ENCODE measurements at places on chromosomes 11 and 22.

DNA sequence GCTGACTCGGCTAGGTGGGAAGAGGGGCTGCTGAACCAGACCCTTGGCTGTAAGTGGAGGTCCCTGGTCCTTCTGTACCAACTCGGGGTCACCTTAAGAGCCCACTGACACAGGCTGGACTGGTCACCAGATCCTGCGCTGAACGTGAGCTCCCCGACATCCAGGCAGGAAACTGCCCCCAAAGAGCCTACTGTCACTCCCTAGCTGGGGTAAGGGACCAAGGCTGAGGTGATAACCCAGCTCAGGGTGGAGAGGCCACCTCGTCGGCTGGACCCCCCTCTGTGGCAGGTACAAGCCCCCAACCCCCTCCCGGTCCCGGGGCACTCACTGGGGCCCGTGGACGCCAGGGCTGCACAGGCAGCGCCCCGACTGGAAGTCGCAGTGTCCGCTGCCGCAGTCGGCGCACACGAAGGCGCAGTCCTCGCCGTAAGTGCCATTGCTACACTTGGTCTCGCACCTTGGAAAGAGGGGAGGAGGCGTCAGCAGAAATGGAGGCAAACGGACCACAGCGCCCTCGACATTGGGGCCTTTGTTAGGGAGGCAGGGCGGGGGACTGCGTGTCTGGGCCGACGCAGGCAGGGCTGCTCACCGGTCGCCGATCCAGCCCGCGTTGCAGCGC, 7.4 kb downstream of the SCARF2 start:
- no peak for DNase-seq

DNA sequence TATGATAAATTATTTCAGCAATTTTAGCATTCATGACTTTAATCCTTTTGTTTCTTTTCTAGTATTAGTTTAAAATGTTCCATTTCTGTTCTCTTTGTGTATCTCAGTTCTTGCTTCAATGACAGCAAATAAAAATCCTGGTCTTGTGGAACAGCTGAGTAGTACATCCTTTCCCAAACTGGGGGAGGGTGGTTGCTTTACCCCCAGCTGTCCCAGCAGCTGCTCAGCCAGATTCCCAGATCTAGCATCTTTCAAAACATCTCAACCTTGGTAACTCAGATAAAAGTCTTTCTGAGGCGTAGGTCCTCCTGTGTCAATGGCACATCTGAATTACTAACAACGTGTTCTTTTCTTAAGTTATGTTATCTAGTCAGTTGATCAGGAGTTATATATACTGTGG, 72.2 kb upstream of the GRK2 start:
- DNase-seq = no peak

GRCh38 chr11:131533149-131533548, 162.7 kb downstream of the NTM start:
- DNase-seq = no peak

GRCh38 chr11:43579171-43579918, 101.2 kb upstream of the HSD17B12 start:
- no peak for DNase-seq

GRCh38 chr22:45608763-45609180, 62.9 kb upstream of the ATXN10 start:
- no peak for DNase-seq

- no peak for DNase-seq
Observed at GRCh38 chr11:39236916-39237315, 2222.5 kb downstream of the LRRC4C start.

- DNase-seq = no peak
Observed at GRCh38 chr22:36419177-36419911, 31.6 kb upstream of the MYH9 start.

GRCh38 chr22:31912407-31912743, 32.0 kb upstream of the YWHAH start:
- DNase-seq = no peak

DNA sequence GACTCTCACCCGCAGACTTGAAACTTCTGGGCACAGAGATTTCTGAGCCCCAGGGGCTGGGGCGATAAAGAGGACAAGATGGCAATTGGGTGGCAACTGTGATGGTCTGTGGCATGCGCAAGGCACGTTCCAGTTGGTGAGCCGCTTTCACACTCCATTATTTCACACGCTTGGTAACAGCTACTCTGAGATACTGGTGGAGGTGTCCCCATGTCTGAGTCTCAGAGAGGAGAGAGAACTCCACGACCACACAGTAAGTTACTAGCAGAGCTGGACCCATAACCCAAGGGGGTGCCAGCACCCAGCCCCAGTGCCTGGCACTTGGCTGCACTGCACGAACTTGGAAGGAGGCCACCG, 6.0 kb upstream of the KCNJ4 start:
- no peak for DNase-seq

DNA sequence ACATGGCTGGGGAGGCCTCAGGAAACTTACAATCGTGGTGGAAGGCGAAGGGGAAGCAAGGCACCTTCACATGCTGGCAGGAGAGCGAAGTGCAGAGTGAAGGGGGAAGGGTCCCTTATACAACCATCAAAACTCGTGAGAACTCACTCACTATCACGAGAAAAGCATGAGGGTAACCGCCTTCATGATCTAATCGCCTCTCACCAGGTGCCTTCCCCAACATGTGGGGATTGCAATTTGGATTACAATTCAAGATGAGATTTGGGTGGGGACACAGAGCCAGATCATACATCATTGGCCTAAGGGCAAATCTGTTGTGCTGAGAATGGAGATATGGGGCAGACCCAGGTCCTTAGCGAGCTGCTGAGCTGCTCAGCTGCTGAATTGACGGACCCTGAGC, 13.1 kb downstream of the C1QTNF6 start:
- DNase-seq = no peak

DNA sequence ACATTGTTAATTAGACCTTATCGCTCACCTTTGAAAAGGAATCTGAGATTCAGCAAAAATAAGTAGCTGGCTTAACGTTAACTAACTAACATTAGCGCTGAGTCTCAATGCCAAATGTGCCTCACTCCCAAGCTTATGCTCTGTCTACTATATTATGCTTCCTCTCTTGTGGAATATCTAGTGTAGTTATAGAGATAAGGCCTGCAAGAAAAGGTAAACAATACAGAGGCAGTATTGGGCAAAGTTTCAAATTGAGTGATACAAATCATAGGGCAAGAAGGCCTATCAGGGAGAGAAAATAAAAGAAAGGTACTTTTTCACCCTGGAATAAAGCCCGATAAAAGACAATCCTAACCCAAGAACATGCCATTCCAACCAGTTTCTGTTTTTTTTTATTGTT, 61.6 kb upstream of the SLC17A6 start:
- DNase-seq = no peak

GRCh38 chr22:23877566-23877965, 16.6 kb upstream of the MIF start:
- no peak for DNase-seq

- DNase-seq = no peak
Observed at GRCh38 chr22:38218661-38219622, 17.1 kb downstream of the MAFF start.

- DNase-seq = no peak
Observed at GRCh38 chr11:32153747-32154146, 62.9 kb downstream of the RCN1 start.

GRCh38 chr11:46832511-46833214, 13.4 kb downstream of the CKAP5 start:
- no peak for DNase-seq

DNA sequence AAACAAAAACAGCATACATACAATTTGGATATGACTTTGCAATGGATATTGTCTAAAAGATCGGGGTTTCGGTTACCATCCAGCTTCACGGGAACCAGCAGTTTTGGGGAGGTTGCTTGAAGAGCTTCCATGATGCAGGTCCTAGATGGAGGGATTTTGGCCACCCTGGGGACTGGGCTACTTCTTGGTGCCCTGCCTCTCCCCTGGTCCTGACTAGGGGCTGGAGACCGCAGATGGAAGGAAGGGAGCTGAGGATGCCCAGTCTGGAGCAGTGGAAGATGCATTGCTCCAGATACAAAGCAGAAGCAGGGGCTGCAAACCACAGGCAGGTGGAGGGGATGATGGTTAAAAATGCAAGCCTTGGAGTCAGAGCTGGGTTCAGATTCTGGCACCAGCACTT, 13.5 kb downstream of the SOX10 start:
- no peak for DNase-seq

DNA sequence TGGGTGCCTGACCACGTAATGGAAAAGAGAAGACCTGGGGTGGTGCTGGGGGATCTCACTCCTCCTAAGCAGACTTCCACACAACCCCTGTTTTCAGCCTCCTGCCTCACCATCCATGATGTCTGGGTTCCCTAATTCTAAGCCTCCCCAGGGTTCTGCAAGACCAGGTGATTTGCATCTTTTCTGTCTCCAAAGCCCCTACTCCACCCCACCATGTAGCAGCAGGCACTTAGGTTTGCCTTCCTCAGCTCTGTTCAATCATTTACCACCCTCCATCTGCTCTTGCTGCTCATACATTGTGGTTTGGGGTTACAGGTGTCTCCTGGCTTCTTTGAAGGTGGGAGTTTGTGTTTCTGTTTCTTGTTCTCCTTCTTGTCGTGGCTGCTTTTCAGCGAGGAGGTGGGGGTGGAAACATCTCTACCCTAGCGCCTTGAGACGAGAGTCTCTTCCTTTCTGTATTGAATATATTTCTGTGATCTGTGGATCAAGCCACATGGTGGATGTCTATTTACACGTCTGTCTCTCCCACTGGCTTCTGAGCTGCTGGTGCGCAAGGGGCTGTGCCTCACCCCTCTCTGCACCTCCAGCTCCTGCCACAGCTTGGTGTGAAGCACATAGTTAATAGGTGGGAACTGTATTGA, 6.6 kb upstream of the SSTR3 start:
- no peak for DNase-seq

GRCh38 chr22:30881361-30882183, 87.0 kb downstream of the MORC2 start:
- no peak for DNase-seq

All from NCI-H2081 treated with DMSO at 0.1 percent for 48 hours (cell line).